ENCODE measurements at places on chromosomes 2 and 18. TPM values are rescaled to one million over a fixed set of nuclear protein-coding genes. Genes with fewer than 3 reads are reported as not detected.

Gene IL36A
- total RNA-seq = not detected

DNA sequence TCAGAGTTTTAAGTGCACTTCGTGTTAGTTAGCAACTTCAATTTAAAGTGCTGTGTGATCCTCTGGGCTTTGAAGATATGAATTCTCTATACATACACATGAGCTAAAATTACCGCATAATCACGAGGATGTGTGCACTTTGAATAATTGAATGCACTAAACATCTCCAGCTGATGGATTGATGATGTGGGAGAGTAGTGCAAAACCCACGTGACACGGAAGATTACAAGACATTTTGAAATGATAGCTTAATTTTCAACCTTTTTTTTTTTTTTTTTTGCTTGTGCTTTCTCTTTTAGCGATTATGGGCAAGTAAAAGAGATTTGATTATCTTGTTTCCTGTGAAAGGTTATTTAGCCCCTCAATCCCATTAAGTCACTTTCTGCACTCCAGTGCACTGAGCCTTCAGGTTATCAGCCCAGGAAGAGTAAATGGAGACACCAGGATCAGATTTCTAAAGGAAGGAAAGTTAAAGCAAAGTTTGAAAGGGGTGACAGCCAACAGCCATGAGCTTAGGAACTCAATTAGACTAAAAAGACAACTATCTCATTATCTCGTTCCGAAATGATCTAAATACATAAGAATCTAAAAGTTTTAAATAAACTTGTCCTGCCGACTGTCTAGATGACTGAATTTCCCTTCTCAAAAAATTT lies 81.6 kb downstream of the CDK15 start:
- no peak for DNase-seq

GRCh38 chr2:181466661-181467576 lies 9.7 kb downstream of the ITGA4 start:
- DNase-seq = peak; percentile 25

Gene POLR1A
- total RNA-seq = 35.7 TPM

- no peak for DNase-seq
Observed at GRCh38 chr2:166969486-166969885, 81.2 kb downstream of the XIRP2 start.

Gene ALKAL2
- total RNA-seq = not detected

- no peak for DNase-seq
Observed at GRCh38 chr2:168192839-168193616, 54.4 kb downstream of the STK39 start.

Gene PPM1G
- total RNA-seq = 91.9 TPM

Gene AGBL5
- total RNA-seq = 24.2 TPM

Measured in mammary epithelial cell (primary cell).